Activated naive CD4-positive, alpha-beta T cell (primary cell): ENCODE measurements at places on chromosomes 2 and 18.

DNA sequence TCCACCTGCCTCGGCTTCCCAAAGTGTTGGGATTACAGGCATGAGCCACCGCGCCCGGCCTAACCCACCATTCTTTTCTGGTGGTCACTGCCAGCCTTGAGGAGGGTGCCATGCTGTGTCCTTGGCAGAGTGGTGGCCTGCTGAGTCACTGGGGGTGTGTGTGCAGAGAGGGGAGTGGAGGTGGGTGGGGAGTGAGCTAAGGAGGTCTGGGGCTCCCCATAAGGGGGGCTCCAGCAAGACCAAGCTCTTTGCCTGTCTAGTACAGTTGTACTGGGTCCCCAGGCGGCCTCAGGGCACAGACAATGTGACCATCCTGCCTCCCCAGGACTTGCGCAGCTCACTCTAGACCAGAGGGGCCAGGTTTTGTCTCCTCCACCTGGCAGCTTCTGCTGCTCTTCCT, 36.1 kb downstream of the LAMA3 start:
- DNase-seq: no peak

DNA sequence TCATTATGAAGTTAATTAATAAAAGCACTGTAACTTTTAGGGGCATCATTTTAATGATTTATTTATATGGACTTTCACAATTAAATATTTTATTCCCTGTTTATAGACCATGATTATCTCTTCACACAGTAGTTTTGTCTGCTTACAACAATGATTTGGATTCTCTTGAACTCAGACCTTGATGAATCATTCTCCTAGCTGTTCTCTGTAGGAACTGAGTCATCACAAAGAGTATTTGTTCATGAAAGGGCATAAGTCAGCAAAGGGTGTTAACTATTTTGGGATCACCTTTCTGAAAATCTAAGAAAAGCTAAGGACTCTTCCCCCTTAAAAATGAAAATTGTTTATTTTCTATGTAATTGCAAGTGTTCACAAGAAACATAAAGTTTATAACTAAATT, 461.1 kb upstream of the UBE2E3 start:
- no peak for DNase-seq

- no peak for DNase-seq
Observed at GRCh38 chr2:115389898-115390565, 947.6 kb downstream of the DPP10 start.

GRCh38 chr18:22594155-22594690, 176.5 kb upstream of the CTAGE1 start:
- no peak for DNase-seq

- DNase-seq: no peak
Observed at GRCh38 chr2:12465631-12466135, 251.1 kb upstream of the TRIB2 start.

DNA sequence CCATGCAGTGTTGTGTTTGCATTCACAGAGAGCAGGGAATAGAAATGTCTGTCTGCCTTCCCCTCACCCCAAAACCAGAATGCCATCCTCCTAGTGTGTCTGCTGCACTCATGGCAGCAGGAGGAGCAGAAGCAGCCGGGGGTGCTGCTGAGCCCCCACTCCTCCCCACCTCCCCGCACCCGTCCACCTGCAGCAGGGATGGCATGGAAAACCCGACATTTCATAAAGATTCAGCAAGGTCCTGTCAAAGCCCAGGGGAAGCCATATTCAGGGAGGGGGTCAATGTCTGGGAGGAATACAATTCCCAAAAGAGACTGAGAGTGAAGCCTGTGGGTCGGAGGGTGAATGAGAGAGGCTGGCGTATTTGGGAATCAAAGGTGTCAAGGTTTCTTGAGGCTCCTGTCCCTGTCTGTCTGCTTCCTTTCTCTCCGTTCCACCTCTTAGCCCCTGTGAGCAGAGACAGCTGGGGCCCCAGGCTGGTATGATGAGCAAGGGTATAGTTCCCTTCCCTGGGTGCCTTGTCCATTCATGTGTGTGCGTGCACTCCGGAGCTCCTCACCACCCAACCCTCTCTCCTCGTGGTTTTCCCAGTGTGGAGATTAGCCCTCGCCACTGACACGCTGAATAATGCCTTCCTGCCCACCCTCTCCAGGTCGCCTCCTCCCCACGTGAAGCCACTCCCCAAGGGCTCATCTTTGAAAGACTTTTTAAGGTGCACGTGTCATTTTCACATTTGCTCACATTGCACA, 133.5 kb upstream of the ZNF236 start:
- DNase-seq: no peak

DNA sequence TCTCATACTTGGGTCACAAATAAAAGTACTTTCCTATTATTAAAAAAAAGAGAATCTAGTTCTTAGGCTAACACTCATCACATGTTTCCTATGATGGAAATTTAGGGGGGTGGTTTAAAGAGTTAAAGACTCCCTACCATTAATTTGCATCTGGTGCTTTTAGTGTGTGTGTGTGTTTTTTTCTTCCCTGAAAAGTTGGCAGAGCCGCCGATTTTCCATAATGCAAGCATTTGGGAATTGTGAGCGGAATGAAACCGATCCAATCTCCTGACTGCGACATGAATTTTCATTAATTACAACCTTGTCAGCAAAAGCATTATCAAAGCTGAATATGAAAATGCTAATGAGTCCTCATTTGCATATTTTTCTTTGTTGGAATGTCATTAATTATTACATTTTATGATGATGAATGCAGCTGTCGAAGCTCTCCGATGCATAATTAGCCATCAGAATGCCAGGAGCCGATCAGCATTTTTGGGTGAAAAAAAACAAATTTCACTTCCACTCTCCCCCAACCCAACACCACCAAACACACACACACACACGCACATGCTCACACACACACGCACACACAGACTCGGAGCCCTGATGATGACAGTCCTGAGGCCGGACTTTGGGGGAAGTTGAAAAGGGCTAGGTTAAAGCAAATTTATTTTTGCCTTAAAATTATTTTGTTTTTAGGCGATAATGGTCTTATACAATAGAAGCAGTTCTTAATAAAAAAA, 165.4 kb downstream of the TCF4 start:
- no peak for DNase-seq

GRCh38 chr18:36415625-36416024, 118.1 kb downstream of the FHOD3 start:
- DNase-seq: no peak

- DNase-seq: no peak
Observed at GRCh38 chr2:1740716-1741589, 3.4 kb downstream of the PXDN start.

GRCh38 chr2:34229998-34230397, 630.9 kb upstream of the FAM98A start:
- no peak for DNase-seq

DNA sequence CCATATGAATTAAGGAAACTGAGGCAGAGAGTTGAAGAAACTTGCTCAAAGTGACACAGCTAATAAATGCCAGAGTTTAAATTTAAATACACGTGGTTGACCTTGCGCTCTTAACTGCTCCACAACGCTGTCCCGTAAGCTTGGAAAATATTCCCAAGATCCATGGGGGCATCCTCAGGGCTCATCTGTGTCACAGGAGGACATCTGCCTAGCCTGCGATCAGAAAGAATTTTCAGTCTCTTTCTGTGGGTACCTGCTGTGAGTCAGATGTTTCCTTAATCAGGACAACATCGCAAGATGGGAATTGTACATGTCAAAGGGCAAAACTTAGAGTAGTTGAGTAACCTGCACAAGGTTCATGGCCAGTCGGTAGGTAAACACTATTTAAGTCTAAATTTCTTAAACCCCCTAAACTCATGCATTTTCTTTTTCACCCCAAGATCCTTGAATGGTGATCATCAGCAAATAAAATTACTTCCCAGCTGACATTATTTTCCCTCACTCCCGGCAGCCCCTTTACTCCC, 1.4 kb downstream of the CMPK2 start:
- DNase-seq: no peak

GRCh38 chr18:56402872-56403516, 235.4 kb downstream of the TXNL1 start:
- no peak for DNase-seq
